ENCODE measurements at places on chromosomes 2 and 18.

GRCh38 chr2:23745726-23746105, 181.2 kb downstream of the ATAD2B start:
- no peak for DNase-seq

GRCh38 chr2:62787386-62787785, 81.9 kb downstream of the EHBP1 start:
- no peak for DNase-seq

- DNase-seq = no peak
These were observed 32.5 kb downstream of the NPAS2 start for GRCh38 chr2:100852447-100852846.

GRCh38 chr18:73079920-73080319, 212.1 kb upstream of the NETO1 start:
- DNase-seq = no peak

GRCh38 chr18:57352271-57352701, at the start of gene ST8SIA3:
TSS of gene ST8SIA3 (plus strand) at chr18:57352557. CDS start at chr18:57352847, 290 bp downstream.
- DNase-seq = no peak

DNA sequence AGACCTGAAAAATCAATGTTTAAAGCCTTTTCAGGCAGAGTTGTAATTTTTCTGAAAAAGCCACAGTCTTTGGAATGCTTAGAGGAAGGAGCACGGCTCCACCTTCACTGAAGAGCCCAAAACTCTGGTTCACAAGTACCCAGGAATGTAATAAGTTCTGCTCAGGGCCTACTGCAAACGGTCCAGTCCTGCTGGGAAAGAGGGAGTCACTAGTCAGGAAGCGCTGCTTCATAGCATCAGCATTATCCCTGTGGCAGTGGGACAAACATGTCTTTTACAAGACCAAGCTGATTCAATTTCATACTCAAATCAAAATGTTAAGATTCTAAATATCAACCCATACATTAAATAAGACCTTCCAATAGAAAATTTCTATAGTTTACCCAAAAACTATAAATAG, 152.9 kb upstream of the PGAP1 start:
- no peak for DNase-seq
